ENCODE measurements at places on chromosomes 1 and 21.

DNA sequence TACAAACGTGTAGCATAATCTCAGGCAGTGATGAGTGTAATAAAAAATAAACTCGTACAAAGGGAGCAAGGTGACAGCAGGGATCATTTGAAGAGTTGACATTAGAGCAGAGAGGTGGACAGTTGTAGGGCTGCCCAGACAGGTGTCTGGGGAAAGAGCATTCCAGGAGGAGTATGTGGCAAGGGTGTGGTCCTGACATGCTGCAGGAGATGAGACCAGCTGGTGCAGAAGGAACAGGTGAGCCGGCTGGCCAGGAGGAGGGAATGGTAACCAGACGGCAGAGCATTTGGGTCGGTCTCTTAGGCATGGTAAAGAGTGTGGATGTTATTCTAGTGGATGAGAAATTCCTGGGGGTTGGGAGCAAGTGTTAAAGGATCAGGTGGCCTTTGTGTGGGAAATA, 306.3 kb downstream of the LMX1A start:
- DNase-seq = no peak

DNA sequence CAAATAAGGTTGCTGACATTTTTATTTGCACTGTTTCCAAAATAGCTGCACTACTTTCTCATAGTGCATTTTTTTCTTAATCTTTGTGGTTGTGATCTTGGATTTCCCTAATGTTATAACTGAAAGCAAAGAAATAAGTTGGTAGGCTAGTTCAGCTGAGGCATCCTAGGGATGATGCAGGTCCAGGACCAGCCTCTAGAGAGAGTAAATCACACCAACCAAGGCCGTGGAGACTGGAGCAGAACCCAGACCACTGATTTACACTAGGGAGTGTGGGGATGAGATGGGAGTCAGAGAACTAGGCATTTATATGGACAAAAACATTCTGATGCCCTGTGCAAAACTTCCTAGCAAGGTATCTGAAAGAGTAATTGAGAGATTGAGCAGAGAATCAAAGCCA, 104.5 kb downstream of the URB2 start:
- DNase-seq = no peak

- peak; percentile 66 for DNase-seq
These were observed 2.9 kb downstream of the LMO4 start for GRCh38 chr1:87331365-87332241.

- DNase-seq = no peak
These were observed 68.6 kb downstream of the NTMT2 start for GRCh38 chr1:170214117-170215032.

- no peak for DNase-seq
These were observed 602.5 kb downstream of the PTPRU start for GRCh38 chr1:29838738-29839320.

- DNase-seq = no peak
These were observed 83.4 kb downstream of the MATN1 start for GRCh38 chr1:30639881-30640452.

DNA sequence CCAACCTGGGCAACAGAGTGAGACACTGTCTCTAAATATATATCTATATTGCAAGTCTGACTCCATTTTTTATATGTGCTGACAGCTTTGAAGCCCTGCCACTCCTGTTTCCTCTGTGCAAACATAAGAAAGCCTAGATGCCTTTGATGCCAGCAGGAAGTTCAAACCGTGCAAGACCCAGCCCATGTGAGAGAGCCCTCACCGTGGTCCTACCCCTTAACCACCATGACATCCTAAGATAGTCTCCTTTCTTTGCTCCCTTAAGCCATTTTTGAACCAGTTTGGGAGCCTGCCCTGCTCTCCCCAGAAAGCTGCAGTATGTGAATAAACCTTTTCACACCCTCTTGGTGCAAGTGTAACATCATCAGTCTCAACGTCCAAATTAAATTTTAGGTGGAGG, 3.7 kb upstream of the DIPK1A start:
- no peak for DNase-seq

DNA sequence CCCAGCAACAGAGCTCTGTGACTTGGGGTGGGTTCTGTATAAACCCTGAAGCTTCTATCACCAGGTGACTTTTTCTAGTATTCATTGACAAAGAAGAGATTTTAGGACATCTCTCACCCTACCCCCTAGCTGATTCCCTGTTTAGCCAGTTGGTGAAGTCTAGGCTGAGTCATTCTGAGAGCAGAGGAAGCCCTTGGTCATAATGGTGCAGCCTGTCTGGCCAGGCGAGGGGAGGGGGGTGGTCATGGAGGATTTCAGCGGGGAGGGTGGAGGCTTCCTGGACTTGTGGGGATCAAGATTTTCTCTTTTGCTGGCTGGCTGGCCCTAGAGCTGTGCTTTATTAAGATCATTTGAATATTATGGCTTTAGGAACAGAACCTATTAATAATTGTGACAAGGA, 262.6 kb downstream of the CAMTA1 start:
- no peak for DNase-seq

- no peak for DNase-seq
These were observed 56.9 kb downstream of the CLSTN1 start for GRCh38 chr1:9766759-9767442.

DNA sequence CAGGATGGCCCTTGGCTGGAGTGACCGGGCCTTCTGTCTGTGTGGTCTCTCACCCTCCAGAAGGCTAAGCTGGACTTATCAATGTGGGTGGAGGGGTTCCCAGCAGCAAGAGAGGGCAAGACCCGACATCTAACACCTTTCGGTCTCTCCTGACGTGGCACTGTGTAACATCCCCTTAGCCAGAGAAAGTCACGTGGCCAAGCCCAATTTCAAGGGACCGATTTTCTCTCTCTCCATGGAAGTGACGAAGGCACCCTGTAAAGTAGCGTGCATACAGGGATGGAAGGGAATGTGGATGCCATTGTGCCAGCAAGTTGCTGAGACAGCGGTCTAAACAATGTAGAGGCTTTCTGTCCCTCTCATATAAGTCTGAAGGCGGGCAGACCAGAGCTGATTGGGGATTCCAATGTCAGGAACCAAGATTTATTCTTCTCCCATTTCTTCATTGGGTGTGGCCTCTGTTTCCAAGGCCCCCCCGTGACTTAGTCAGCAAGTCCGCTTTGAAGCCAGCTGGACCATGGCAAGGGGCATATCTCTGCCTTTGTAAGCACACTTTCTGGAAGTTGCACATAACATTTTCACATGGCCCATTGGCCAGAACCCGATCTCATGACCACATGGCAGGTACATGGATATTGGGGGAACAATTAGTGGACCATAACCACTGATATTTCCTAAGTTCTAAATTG, 12.5 kb downstream of the MX1 start:
- no peak for DNase-seq

GRCh38 chr21:15515908-15516307, 213.9 kb upstream of the USP25 start:
- no peak for DNase-seq

DNA sequence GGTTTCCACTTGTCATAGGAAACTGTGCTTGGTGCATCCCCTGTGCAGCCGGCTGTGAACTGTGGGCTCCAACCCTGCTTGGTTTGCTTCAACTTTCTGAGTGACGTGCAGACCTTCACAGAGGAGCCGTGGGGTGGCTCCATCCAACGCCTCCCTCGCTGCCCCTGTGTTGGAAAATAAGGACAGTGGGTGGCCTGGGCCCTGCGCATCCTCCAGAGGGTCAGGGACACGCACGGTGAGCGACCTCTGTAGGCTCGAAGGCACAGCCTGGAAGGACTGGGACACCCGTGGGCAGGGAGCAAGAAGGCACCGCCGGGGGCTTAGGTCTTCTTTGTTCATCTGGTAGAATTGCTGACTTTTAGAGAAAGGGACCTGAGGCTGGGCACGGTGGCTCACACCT, 6.5 kb upstream of the FAAP20 start:
- DNase-seq = no peak

All from T-helper 2 cell (primary cell).